Activated CD8-positive, alpha-beta memory T cell treated with anti-CD3 and anti-CD28 coated beads, Interleukin-2, amount 50 U/mL, for 48 hours (primary cell): ENCODE measurements at places on chromosomes 13 and 19.

DNA sequence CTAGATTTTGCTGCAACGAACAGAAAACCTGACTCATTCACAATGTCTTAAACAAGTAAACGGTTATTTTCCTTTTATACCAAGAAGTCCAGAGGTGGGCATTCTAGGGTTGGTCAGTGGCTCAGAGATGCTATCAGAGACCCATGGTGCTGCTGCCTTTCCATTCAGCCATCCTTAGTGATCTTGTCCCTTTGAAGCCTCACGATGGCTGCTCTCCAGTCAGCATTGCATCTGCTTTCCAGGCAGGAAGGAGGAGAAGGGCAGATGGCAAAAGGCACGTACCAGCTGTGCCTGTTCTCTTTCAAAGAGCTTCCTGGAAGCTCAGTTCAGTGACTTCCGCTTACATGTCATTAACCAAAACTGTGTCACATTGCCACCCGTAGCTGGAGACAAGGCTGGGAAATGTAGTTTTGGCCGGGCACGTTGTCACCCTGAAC lies 30.1 kb downstream of the WDFY2 start:
- DNase-seq: peak; percentile 68

DNA sequence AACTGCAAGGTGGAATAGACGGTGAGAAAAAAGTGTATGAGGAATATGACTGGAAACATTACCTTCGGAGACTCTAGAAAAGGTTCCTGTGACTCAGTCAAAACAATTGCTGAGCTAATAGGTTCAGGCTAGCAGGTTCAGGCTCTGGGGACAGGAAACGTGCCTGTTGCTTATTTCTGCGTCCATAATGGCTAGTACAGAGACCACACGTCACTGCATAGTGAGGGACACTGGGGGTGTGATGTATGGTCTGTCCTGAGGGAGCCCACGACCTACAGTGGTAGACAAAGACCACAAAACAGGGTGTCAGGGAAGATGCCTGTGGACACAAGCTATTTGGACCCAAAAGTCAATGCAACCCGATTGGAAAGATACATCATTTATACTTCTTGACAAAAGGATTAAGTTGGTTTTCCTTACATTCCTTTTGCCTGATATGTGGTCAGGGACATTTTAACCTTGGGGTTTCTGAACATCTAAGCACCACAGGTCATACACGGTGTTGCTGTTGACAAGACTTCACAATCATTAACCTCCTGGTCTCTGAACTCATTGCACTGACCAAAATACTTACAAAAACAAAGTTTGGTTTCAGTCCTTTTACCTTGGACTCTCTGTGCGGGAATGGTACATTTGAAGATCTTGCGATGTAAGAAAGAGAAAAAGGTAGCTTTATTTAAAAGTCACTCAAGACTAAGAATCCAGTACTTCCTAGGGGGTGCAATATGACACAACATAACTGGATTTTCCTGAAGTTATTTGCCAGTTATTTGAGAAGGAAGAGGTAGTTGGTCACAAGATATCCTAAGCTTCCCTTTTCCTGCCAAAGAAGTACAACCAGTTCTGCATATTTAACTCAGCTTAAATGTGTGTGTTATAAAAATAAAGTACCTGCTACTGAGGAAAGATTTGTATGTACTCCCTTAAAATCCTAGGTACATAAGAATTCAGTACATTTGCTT lies 20.0 kb downstream of the CRYL1 start:
- no peak for DNase-seq

DNA sequence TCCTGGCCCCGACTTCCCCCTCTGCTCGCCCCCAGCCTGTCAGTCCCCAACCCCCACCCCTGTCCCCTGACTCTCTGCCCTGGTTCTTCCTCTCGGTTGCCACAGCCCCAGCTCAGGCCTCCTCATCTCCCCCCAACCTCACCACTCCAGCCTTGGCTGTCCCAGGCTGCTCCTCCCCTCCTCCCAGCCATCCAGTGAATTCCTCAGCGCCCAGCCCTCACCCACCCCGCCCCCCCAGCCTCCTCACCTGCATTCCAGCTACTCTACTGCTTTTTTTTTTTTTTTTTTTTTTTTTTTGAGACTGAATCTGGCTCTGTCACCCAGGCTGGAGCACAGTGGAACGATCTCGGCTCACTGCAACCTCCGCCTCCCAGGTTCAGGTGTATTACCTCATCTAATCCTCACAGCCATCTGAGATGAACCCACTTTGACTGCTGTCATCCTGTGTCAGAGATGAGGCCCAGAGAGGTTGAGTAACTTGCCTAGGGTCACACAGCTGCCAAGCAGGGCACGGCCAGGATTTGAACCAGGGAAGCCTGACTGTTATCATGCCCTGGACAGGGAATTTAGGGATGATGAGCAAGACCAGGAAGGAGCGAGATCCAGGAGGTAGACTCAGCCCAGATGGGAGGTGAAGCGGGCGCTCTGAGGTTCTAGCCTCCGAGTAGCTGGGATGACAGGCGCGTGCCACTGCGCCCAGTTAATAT lies 2.6 kb downstream of the SULT2B1 start:
- DNase-seq: no peak

DNA sequence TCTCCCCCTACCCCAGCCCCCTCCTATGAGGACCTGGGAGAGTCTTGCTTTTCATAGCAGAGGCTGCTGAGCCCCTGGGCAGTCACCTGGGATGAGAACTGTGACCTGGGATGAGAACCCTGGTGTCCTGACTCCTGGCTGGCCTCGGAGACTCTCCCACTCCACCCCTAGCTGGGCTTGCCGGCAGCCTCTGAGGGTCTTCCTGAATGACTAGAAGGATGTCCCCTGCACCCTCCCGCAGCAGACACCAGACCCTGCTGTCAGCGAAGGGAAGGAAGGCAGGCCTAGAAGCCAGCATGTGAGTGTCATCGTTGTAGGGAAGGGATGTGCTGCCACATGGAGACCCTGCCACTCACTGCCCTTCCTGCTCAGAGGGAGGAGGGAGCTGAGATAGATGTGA lies 203.4 kb upstream of the ZNF536 start:
- no peak for DNase-seq

DNA sequence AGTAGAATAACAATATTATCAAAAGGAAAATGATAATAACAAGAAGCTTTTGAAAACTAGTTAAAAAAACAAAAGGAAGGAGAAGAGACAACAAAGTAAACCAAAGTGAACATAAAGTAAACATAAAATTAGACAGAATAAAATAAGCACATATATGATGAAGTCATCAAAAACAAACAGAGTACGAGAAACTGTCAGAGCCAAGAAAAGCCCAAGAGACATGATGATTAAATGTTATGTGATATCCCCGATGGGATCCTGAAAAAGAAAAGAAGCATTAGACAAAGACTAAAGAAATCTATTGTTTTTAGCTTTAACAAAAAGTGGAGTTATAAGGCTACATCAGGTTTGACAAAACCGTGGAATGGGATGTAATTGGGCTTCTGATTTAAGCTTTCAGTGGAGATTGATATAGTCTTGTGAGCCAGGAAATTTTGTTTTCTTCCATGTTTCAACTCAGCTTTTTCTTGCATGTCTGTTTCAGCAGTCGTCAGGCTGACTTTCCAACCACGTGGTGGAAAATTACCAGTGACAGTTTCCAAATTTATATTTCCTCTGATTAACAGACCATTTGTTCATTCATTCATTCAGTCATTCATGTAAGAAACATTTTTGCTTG lies 64.9 kb downstream of the KL start:
- DNase-seq: no peak

GRCh38 chr13:98675837-98676236 lies 76.6 kb downstream of the SLC15A1 start:
- no peak for DNase-seq
